HTR-8/SVneo (cell line): ENCODE measurements at places on chromosomes 5 and 9.
A peak's percentile ranks its signal among the peaks of the same experiment; 100 is the strongest.

GRCh38 chr9:113756476-113757192 is 119.5 kb upstream of the ZNF618 start:
- DNase-seq: no peak

- DNase-seq: no peak
Measured at GRCh38 chr5:32827981-32828380, 116.9 kb downstream of the NPR3 start.

- DNase-seq: no peak
Measured at GRCh38 chr9:104260004-104260403, 165.9 kb downstream of the SMC2 start.

GRCh38 chr9:35518225-35518821 is 28.4 kb downstream of the RUSC2 start:
- peak; percentile 48 for DNase-seq

DNA sequence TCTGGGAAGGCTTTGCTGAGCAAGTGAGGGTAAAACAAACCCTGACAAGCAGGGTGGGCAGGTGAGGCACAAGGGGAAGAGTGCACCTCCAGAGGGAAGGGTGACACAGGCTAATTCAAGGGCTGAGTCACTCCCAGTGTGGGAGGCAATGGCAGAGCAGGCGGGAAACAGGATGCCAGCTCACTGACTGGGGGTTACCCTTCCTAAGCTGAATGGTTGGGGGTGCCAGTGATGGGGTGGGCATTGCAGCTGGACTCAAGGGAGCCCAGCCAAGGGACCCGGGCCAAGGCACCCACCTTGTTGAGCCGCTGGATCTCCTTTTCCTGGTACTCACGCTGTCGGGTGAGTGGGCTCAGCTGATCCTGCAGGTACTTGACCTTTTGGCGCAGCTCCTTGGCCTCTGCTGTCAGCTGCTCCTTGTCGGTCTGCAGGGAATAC is 18.4 kb downstream of the GPX3 start:
- DNase-seq: no peak

GRCh38 chr5:65986050-65986451 is 59.7 kb downstream of the ERBIN start:
- peak; percentile 49 for DNase-seq

GRCh38 chr9:4798281-4799032 is 5.7 kb downstream of the RCL1 start:
- DNase-seq: no peak

- DNase-seq: no peak
Measured at GRCh38 chr5:87054821-87055220, 212.9 kb upstream of the RASA1 start.

- peak; percentile 41 for DNase-seq
Measured at GRCh38 chr5:179166886-179167841, 107.0 kb downstream of the ZNF354C start.

- DNase-seq: no peak
Measured at GRCh38 chr9:9893837-9894236, 719.0 kb downstream of the PTPRD start.

- DNase-seq: no peak
Measured at GRCh38 chr5:151682751-151683331, 3.9 kb downstream of the SPARC start.
